CD8-positive, alpha-beta memory T cell (primary cell): ENCODE measurements at places on chromosomes 16 and 17. TPM values are rescaled to one million over a fixed set of nuclear protein-coding genes. Genes with fewer than 3 reads are reported as not detected.

Gene SDF2
- 51.4 TPM for total RNA-seq

GRCh38 chr16:11973070-11973469 is 3.5 kb upstream of the SNX29 start:
- peaks cover 21% of the 10 kb centered on the region for H3K4me1 ChIP-seq
- H3K36me3 ChIP-seq = no peaks in the 10 kb centered on the region
- H3K27me3 ChIP-seq = no peaks in the 10 kb centered on the region
- H3K4me3 ChIP-seq = no peak overlapping the region
- no peak for DNase-seq
- H3K27ac ChIP-seq = no peak overlapping the region

GRCh38 chr16:73319261-73319660 is 271.3 kb upstream of the ZFHX3 start:
- no peaks in the 10 kb centered on the region for H3K36me3 ChIP-seq
- no peaks in the 10 kb centered on the region for H3K4me1 ChIP-seq
- DNase-seq = no peak

- no peaks in the 10 kb centered on the region for H3K36me3 ChIP-seq
- no peak overlapping the region for H3K27ac ChIP-seq
- no peaks in the 10 kb centered on the region for H3K4me1 ChIP-seq
- no peaks in the 10 kb centered on the region for H3K27me3 ChIP-seq
- no peak for DNase-seq
Observed at GRCh38 chr16:78116946-78117345, 17.5 kb downstream of the WWOX start.

GRCh38 chr17:14157822-14158221 is 78.8 kb downstream of the CDRT15 start:
- H3K27me3 ChIP-seq = no peaks in the 10 kb centered on the region
- H3K4me3 ChIP-seq = no peak overlapping the region
- H3K36me3 ChIP-seq = no peaks in the 10 kb centered on the region
- no peak overlapping the region for H3K27ac ChIP-seq
- DNase-seq = no peak
- no peaks in the 10 kb centered on the region for H3K4me1 ChIP-seq

- no peak overlapping the region for H3K27ac ChIP-seq
- peaks cover 15% of the 10 kb centered on the region for H3K27me3 ChIP-seq
- no peaks in the 10 kb centered on the region for H3K36me3 ChIP-seq
- no peak overlapping the region for H3K4me3 ChIP-seq
Observed at GRCh38 chr17:49915670-49916069, 53.3 kb upstream of the DLX4 start.
